Stimulated activated CD4-positive, alpha-beta T cell treated with anti-CD3 and anti-CD28 coated beads, Interleukin-1b, Interleukin-23, amount 100 ng/mL, for 1 hour (primary cell): ENCODE measurements at places on chromosomes 11 and 22.

DNA sequence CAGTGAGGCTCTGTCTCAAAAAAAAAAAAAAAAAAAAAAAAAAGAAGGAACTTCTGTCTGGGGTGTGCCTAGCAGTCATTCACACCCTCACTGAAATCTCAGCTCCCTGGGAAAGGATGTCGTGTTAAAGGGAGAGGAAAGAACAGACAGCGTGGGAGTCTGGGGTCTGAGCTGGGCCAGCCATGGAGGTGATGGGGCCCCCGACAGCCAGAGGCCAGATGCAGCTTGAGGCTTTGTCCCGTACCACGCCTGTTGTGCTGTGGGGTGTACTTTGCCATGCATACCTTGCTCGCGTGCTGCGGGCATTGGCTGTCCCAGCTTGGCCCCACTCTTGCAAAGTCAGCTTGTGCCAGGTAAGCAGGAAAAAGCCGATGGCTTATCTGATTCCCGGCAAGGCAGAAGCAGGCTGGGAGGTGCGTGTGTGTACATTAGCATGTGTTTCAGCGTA lies 4.6 kb downstream of the SYT12 start:
- no peak for DNase-seq

- DNase-seq = no peak
Observed at GRCh38 chr11:82004537-82005213, 729.0 kb downstream of the FAM181B start.

DNA sequence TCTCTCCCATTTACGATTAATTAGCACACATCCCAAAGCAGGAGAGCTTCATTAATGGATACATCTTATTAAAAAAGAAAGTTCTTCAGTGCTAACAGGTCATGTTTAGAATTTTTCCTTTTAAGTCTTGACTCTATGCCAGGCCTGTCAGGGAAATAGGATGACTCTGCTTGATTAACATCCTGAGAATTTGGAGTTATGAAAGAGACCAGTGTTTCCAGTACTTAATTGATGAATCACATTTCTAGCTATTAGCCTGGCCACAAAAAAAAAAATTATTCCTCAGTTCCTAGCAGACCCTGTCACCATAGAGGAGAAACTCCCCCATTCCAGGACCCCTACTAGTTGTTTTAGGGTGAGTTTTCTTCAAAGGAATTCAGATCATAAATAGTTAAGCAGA lies 23.6 kb upstream of the ME3 start:
- DNase-seq = no peak

- no peak for DNase-seq
Observed at GRCh38 chr22:47783433-47784366, 1021.2 kb downstream of the TBC1D22A start.

DNA sequence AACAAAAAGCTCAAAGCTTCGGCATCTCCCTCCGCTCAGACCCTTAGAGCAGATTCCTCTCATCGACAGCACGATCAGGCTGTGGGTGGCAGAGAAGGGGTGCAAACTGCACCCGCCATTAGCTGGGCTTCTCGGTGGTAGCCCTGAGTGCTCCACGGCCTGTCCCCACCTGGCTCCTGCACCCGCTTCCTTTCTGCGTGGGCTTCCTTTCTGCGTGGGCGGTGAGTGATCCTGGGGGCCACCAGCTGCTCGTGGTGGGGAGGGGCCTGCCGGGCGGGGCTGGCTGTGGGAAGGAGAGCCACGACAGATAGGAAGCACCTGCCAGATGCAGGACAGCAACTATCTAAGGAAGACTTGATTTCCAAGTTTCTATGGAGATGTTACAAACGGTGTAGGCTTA lies 55.0 kb downstream of the BRD1 start:
- no peak for DNase-seq

DNA sequence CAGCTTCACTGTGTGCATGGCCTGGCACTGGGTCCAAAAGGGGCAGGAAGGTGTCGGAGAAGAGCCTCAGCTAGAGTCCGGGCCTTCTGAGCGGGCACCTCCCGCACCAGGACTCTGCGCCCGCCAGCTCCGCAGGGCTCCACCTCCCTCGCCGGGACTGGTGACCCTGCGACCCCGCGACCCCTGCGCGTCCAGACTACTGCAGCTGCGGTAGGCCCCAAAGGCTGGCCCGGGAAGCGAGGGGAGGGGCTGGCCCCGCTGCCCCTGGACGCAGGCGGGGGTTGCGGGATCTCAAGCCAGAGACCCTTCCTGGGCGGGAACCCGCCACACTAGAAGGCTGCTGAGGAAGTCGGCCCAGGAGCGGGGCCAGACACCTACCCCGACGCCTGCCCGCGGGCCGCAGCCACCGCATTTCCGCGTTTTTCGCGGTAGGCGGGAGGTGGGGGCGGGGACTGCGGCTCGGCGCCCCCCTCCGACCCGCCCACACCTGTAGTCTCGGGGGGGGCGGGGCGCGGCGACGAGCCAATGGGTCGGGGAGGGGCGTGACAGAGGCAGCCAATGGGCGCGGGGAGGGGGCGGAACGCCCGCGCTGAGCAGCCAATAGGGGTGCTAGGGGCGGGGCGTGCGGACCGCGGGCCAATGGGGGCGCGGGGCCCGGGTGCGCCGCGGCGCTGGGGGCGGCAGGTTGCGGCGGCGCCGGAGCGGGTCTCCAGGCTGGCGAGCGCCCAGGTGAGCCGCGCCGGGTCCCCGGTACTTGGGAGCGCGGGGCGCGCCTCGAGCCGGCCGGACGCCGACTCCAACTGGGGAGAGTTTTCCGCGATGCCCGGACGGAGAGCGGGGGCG lies at the start of the genes LMNTD2 and RASSF7:
LMNTD2 (minus strand) TSS at position 434 of the 843 bp plus-strand sequence; CDS start at position 412, 22 bp downstream.
RASSF7 (plus strand) TSS at position 666 of the 843 bp plus-strand sequence. CDS start 799 bp downstream, outside the sequence.
- peak; percentile 96 for DNase-seq

DNA sequence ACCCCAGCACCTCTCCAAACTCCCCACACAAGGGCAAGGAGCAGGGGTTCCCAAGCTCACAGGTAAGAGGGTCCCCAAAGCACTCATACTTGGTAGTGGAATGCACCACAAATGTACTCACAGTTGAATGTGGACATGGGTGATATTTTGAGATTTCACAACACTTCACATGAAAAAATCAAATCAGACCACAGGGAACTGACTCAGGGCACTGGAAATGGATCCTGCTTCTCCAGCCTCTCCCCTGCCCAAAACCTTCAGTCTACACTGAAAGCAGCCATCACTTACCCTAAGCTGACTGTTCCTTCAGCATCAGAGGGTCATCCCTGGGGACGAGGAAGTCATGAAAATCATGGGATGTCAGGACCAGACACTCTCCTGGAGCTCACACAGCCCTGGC lies 40.2 kb downstream of the SCGB1A1 start:
- no peak for DNase-seq

DNA sequence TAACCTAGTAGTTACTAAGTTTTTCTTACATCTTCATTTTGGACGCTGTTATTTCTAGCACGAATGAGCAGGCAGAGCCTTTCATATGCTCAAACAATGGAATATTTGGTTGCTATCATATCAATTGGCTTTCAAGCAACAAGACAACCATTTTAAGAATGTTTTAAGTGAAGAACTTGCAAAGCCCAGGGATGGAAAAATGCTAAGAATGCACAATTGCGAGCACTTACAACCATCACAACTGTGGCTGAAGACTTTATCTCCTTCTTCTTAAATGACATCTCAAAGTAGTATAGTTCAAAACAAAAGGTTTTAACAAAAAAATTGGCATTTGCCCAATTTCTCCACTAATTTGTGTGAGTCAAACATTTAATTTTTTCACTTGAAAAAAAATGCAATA lies 8.3 kb upstream of the MMP1 start:
- DNase-seq = no peak

DNA sequence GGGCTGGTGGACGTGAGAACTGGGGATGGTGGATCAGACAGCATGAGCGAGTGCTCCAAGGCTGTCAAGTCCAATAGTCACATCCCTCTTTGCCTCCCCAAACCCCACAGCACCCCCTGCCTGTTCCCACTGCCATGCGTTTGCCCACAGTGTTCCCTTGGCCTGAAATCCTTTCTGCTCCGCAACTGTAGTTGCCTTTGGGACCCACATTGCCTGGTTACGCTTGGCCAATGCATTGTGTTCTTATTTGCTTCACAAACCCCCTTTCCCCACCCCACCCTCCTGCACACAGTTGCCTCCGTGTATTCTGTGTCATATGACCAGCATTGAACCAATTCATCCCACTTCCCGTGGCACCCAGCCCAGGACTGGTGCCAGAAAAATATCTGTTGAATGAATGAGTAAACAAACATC lies 2.1 kb upstream of the KIAA0930 start:
- no peak for DNase-seq

DNA sequence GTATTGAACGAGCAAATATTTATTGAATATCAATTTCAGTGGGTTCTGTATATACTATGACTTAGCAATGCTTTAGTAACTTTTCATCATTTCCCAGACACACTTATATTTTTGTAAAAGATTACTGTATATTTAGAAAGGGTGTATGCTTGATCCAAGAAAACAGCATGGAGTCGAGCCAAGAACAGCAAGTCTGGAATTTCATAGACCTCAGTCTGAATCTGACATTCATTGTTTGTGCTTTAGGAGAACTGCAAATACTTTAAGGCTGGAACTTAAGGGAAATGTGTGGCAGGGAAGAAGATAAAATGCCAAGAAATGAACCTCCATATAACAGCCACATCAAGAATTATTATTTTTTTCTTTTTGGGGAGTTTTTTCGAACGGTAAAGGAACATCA lies 1156.8 kb downstream of the LRRC4C start:
- DNase-seq = no peak

DNA sequence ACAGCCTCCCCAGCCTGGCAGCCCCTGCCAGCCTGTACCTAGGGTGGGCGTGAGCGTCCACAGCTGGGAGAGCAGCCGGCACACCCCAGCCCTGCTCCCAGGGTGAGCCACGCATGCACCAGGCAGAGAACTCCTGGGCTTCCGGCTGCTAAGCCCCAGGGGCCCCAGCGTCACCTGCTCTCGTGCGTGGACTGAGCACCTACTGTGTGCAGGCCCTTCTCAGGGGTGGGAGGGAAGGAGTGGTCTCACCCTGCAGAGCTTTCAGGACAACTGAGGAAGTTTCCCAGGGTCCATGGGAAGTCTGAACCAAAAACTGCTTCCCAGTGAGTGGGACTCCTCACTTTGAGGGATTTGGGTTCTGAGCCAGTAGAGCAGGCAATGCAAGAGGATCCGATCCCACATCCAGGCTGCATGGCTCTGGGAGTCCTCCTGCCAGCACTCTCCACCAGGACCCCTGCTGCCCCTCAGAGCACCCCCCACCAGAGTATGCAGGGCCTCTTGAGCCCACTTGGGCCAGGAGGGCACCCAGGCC lies 47.1 kb upstream of the PRODH start:
- no peak for DNase-seq

DNA sequence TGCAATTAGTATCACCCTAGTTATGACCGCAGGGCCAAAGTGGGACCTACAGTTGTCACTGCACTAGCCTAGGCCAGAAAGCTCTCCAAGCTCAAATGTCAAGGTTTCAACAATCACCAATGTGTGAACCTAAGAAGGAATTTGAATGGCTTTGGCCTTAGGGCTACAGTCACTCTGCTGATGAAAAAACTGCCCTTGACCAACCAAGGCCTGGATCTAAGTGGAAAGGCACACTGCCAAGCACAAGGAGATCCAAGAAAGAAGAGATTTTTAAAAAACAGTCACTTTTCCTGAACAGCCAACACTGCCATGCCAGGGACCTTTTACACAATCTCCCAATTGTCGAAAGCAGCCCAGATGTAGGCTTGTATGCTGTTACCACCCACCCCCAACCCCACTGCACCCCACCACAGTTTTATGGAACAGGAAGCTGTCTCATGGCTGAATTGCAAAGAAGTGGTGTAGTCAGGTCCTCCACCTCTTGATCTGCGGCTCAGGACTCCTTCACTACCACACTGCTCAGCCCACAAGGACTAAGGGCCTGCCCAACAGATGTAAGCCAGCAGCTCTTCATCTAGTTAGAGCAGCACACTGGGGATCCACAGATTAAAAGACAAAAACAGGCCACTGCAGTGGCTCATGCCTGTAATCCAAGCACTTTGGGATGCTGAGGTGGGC lies 32.9 kb downstream of the SMCO4 start:
- DNase-seq = no peak

GRCh38 chr11:83044958-83045712 lies 26.6 kb downstream of the RAB30 start:
- no peak for DNase-seq

GRCh38 chr22:50670513-50670912 lies 2.1 kb upstream of the SHANK3 start:
- DNase-seq = no peak

DNA sequence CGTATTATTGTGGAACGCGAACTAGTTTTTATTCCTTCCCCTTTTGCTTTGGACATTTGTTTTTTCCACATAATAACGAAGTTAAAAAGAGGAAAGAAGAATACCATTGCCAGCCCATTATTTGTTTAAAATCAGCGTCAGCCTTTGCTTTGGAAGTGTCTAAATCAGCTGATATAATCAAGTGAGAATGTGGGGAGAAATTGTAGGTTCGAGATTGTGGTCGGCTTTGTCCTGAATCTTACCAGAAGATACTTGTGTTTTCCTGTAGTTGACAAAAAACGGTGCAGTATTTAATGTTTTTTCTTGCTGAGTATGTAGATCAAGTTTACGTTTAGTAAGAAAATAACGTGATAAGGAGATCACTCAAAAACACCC lies 935 bp downstream of the ZNF143 start:
- DNase-seq = no peak

- no peak for DNase-seq
Observed at GRCh38 chr11:76506833-76507232, 62.0 kb downstream of the EMSY start.

- DNase-seq = no peak
Observed at GRCh38 chr11:36135076-36135475, 154.1 kb downstream of the COMMD9 start.

GRCh38 chr11:44178381-44178780 lies 82.9 kb downstream of the EXT2 start:
- no peak for DNase-seq

DNA sequence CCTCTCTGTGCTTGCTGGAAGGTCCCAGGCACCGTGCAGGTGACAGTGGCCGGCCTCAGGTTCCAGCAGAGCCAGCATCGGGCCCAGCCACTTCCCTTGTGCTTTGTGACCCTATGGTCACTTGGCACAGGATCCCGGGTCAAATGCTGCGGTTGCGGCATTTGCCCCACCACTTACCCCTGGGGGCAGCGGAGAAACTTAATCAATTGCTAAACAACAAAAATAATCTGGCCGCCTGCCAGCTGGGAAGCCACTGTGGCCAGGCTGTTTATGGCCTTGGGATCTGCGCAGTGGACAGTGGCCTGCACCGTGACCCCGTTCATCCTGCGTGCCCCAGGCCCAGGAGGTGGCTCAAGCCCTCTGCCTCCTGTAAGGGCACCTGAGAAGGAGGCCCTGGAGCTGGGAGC lies 65.0 kb downstream of the LRP5 start:
- DNase-seq = no peak

DNA sequence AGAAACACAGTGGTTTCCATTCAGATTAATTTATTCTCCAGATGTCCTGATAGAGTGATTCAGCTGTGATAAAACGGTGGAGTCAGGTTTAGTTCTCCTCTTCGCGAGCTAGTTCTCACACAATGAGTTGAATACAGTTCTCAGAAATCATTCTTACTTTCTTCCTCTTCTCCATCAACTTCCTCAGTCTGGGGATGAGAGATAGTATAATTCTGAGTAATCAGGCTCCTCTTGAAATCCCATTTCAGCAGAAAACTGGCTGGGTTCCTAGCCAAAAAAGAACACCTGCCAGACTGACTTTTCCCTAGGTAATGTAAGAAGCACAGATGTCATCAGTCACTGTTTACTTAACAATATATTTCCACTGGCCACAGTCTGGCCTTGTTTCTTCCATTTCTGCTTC lies 76.7 kb downstream of the SVIP start:
- no peak for DNase-seq
